ENCODE measurements at places on chromosomes 3 and 15.

DNA sequence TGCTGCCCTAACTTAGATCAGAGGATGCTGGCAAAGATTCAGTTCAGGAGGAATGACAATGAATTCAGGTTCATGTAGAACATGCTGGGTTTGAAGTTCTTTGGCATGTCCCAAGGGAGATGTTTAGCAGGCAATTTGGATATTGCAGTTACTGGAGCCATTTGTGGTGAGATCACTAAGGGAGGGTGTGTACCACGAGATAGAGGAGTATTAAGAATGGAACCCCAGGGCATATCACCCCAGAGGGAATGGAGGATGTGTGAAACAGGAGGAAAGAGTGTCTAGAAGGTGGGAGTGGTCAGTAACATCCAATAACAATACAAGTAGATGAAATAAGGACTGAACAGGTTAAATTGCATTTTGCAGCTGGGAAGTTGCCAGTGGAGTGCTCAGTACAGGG lies 87.1 kb downstream of the CCR1 start:
- DNase-seq, result peak; percentile 30

- DNase-seq, result peak; percentile 13
These were observed 920.7 kb upstream of the NR2F2 start for GRCh38 chr15:95409626-95410310.

GRCh38 chr15:73323956-73324355 lies 44.8 kb downstream of the HCN4 start:
- DNase-seq, result no peak

GRCh38 chr3:5332270-5332956 lies 144.9 kb downstream of the EDEM1 start:
- no peak for DNase-seq

DNA sequence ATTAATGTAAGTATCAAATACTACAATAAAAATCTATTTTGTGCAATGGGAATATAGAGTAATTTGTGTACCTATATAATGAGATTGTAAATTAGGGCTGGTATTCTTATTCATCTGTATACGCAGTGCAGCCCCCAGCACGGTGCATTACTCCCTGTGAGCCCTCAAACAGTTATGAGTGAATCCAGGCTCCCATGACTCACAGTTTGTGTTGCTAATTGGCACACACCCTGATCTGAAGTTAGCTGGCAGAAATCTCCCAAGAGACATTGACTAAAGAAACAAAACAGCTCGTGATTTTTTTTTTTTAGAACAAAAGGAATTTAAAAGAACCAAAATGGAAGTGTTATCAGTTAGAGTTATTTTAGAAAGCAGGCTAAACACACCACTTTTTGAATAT lies 15.7 kb downstream of the GK5 start:
- DNase-seq, result peak; percentile 97

- DNase-seq, result no peak
These were observed 25.0 kb upstream of the GPR160 start for GRCh38 chr3:170012683-170013400.

- DNase-seq, result no peak
These were observed 35.6 kb upstream of the FILIP1L start for GRCh38 chr3:100149713-100150415.

DNA sequence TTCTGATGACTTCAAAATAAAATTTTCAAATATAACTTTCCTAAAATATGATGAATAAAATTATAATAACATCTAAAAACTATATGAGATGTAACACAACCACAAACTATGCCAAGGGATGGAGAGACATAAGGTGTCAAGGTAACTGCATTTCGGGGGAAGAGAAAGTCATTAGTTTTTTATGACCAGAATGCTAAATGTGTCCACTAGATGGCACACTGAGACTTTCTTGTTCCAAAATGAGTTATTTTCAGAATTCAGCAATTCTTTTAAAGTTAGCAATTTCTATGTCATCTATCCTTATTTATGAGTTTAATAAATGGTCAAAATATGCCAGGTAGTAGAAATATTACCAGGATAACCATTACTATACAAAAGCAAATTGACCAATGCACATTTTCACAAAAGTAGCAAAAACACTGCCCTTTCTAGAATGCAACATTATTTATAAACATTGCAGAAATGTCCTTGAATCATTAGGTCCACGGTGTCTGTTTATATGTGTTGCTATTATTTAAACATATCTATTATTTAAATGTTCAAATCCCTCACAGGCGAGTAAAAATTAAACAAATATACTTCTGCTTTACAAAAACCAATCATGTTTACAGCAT lies 374.2 kb downstream of the PLCL2 start:
- peak; percentile 52 for DNase-seq

DNA sequence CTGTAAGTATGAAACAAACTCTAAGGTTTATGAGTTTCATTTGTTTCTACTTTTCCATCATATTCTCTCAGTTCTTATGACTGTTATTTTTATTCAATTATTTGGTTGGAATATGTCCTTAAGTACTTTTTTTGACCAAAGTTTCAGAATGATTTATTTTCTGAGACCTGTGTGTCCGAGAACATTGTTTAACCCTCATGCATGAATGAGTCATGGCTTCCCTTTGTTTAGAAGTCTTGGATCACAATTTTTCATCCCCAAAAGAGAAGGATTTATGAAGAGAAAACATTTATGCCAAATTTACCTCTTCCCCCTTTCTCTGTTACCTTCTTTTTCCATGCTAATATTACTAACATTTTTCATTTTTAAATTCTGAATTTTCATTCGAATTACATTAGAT lies 518.0 kb upstream of the NR2F2 start:
- peak; percentile 64 for DNase-seq

GRCh38 chr3:126539558-126540250 lies 15.7 kb downstream of the CHST13 start:
- no peak for DNase-seq

DNA sequence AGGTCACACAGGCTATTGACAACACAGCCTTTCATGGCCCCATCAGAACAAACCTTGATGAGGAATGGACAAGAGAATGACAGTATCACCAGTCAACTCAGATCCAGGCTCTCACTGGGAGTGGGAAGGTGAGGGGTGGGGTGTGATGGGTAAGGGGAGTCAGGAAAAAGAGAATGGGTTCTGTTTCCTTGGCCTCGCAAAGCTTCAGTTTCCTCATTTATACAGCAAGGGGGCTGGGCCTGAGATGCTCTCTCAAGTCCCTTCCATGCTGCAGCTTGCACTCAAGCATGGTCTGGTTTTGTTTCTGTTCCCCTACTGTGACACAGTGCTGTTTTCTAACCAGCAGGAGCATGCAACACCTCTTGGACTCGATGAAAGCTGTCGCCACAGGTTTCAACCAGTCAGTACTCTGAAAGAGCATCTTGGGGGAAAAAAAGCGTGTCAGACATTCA lies 65.7 kb upstream of the IL12A start:
- no peak for DNase-seq

DNA sequence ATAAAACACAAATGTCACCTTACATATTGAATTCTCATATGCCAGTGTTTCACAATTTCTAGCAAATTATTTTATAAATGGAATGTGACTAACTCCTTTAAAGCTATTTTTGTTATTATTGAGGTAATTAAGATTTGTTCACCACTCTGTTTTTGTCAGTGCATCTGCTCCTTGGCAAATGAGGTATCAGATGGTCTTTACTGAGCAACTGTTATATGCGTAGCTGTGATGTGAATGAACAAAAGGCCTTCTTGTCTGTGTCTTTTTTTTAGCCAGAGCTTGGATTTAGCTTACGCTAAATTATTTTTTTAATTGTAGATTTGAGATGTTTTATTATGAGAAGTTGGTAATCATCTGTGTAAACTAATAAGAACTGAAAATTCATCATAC lies 125.3 kb downstream of the IL5RA start:
- DNase-seq, result no peak

- DNase-seq, result no peak
These were observed 22.4 kb upstream of the EIF4A2 start for GRCh38 chr3:186760897-186761447.

DNA sequence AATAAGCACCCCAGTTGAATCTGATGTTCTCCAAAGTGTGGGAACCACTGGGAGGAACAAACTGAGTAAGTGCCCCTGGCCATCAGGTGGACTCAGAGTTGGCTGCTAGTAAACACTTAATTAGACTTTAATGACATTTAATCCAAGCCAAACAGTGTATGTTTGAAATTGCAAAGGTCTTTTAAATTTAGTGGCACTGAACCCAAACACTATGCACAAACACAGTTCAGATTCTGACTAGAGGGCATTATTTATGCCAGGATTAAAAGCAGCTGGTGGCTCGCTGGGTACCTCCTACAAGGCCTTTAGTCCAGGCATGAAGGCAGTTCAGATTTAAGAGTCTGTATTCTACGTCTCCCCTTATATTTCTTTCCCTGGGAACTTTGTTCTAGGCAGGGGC lies 264.8 kb downstream of the CLSTN2 start:
- no peak for DNase-seq

DNA sequence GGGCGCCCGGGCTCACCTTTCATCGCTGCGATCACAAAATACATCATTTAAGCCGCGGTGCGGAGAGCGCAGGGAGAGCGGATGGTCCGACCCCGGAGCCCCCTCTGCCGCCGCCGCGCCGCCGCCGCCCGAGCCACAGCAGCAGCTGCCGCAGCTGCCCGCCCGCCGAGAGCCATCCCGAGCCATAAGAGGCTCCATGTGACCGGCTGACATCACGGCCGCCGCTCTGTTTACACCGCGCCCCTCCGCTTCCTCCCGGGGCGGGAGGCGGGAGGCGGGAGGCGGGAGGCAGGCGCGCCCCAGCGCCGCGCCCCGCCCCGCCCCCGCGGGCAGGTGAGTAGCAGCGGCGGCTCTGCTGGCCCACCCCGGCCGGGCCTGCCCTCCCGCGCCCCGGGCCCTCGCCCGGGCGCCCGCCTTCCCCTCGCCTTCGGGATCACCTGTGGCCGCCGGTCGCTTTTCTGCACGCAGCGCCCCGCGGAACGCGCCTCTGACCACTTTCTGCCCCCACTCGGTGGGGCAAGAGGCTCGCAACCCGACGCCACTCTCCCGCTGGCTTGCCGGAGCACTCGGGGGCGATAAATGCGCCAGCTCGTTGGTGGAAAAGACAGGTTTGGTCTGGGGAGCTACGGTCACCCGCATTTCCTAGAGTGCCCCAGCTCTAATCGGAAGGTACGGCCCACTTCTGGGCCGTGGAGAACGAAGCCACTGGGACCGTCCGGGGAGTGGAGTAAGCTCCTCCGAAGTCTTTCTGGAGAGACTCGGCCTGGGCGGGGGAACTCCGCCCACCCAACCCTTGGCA lies 113.6 kb upstream of the ICE2 start:
- peak; percentile 72 for DNase-seq

GRCh38 chr3:14862661-14863230 lies 44.0 kb downstream of the FGD5 start:
- no peak for DNase-seq

GRCh38 chr15:95839367-95839782 lies 491.1 kb upstream of the NR2F2 start:
- no peak for DNase-seq

GRCh38 chr3:141280086-141280485 lies 48.5 kb downstream of the PXYLP1 start:
- DNase-seq, result no peak

DNA sequence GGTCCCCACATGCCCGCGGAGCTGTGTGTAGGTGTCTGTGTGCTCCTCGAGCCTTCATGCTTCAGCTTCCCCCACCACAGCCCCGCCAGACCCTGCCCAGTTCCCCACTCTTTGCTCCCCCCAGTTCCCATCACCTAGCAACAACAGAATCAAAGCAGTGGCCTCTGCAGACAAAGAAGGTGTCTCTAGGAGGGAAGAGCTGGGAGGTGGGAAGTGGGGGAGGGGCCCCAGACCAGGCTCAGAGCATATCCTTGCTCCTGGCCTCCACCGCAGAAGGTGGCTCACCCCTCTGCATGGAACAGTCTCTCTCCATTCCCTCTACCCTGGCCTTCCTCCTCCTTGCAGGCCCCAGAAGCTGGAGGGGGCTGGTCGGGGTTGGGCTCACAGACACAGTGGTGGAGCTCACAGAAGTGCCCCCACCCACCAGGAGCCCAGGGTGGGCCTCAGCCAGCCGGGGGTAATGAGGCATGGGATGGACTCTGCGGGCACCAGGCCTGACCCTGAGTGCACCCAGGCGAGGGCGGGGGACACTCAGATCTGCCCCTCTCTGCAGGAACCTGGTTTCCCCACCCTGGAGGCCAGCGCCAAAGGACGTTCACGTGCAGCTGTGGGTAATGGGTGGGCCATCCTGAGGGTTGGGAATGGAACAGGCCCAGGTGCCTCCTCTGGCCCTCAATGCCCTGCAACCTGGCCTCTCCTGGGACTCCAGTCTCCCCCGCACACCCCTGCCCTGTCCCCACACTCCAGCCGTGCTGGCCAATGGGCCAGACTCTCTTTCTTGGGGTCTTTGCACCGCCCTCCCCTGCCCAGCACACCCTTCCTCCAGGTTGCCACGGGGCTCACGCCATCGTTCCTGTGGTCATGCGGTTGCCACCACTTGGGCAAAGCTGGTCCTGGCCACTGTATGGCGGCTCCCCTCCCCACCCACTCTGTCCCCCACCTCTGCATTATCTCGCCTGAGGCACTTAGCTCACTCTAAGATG lies 53.4 kb downstream of the TPRA1 start:
- no peak for DNase-seq

GRCh38 chr15:40928821-40929659 lies at the start of gene DLL4:
DLL4 (plus strand) TSS chr15:40929340; CDS start chr15:40929669, 329 bp downstream.
- peak; percentile 36 for DNase-seq

GRCh38 chr3:69490235-69490634 lies 104.3 kb upstream of the FRMD4B start:
- no peak for DNase-seq

DNA sequence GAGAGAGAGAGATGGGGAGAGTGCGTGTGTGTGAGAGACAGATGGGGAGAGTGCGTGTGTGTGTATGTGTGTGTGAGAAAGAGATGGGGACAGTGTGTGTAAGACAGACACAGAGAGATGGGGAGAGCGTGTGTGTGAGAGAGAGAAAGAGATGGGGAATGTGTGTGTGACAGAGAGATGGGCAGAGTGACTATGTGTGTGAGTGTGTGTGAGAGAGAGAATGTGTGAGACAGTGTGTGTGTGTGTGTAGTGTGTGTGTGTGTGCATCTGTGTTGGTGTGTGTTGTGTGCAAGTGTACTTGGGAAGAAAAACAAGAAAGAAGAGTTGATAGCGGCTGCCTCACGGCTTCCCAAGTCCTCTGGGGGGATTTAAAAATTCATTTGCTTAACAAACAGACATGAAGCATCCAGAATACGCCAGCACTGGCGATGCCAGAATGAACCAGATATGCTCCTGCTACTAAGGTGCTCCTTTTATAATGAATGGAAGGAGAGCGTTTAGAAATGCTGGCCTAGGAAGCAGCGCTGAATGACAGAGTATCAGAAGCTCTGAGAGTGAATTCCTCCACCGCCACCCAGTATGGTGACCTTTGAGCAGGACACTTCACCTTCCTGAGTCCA lies 186.1 kb upstream of the TSC22D2 start:
- no peak for DNase-seq
